HT-29 (cell line): ENCODE measurements at places on chromosomes 4 and X. TPM values are rescaled to one million over a fixed set of nuclear protein-coding genes. Genes with fewer than 3 reads are reported as not detected.

DNA sequence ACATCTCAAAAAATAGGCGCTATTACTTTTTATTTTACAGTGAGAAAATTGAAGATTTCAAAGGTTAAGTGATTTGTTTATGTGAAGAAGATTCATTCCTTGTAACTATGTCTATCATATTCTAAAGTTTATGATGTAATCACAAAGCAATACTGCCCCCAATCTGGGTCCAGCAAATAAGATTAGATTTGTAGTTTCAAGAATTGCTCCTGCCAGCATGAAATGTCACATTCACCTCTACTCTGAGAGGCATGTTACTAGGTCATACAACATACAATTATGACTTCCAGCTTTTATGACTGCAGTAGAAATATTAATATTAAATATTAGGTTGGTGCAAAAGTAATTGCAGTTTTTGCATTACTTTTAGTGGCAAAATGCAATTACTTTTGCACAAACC is 976.2 kb downstream of the FSTL5 start:
- no peak for DNase-seq

DNA sequence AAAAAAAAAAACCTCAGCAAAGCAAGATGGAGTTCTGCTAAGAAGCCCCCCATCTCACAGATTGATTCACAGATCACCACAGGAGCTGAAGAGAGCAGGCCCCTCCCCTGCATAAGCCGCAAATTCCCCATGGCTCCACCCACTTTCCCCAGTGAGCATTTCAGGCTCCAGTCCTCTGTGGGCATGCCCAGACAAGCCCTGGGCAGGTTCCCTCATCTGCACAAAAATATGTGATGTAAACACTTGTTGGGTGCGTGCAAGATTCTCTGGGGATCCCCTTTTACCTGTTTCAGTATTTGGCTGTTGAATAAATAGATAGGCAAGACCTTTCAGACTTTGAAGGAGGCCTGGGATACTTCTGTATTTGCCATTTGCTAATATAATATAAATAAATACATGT is 514.3 kb downstream of the PCDH7 start:
- peak; percentile 17 for DNase-seq

GRCh38 chrX:50747471-50747900 is 66.5 kb downstream of the SHROOM4 start:
- peak; percentile 61 for DNase-seq

Gene NEIL3
- total RNA-seq: 3.1 and 4.6 TPM in 2 replicates

Gene FABP2
- total RNA-seq: not detected in 2 replicates

DNA sequence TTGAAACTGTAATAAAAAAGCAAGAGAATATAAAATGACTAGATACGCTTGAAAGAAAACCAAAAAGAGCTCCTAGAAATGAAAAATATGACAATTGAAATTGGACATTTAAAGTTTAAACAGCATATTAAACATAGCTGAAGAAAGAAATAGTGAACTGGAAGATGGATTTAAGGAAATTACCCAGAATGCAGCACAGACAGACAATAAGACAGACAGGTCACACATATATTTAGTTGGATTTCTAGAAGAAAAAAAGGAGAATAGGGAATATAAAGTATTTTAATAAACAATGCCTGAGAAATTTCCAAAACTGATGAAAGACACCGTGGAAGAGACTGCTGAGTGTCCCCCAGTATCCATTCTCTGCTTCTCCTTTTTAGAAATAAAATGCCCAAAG is 6.6 kb downstream of the DUSP9 start:
- DNase-seq: no peak

GRCh38 chr4:113766882-113767281 is 5.3 kb upstream of the CAMK2D start:
- no peak for DNase-seq
